Aorta (tissue), 5 donors: ENCODE measurements at places on chromosomes 7 and 10. TPM values are rescaled to one million over a fixed set of nuclear protein-coding genes. Genes with fewer than 3 reads are reported as not detected.

IL2RA gene
- total RNA-seq, result 2.4 TPM

INPP5A gene
- 66.4 TPM for total RNA-seq

ZNF425 gene
- total RNA-seq, result 1.0 TPM

TMEM236 gene
- 1.7 TPM for total RNA-seq

PRKAG2 gene
- total RNA-seq, result 69.9 TPM

SPDYE9 gene
- not detected for total RNA-seq

CFAP46 gene
- total RNA-seq, result not detected

CAV2 gene
- total RNA-seq, result 131 TPM

HSPA12A gene
- 15.3 TPM for total RNA-seq

NOS3 gene
- 32.4 TPM for total RNA-seq

OR6B1 gene
- not detected for total RNA-seq

TIAL1 gene
- total RNA-seq, result 123 TPM
